Brain microvascular endothelial cell (primary cell): ENCODE measurements at places on chromosomes 3 and 15.

DNA sequence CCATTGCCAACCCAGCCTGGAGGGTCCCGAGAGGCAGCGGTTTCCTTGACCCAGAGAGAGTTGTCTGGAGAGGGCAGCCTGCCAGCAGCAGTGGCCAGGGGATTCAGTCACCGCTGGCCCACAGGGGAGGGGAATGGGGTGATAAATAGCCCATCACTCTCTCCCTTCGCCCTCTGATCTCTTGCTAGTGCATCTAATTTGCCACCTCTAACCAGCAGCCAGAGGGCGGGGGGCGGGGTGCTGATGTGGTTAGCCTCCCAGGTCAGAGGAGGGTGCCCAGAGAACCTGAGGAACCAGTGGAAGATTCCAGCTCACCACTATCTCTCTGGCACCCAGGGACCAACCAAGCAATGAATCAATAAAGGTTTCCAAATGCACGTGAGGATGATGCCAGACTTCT, 35.1 kb upstream of the SLC6A11 start:
- DNase-seq: no peak

GRCh38 chr15:57859130-57859685, 152.7 kb downstream of the POLR2M start:
- no peak for DNase-seq

DNA sequence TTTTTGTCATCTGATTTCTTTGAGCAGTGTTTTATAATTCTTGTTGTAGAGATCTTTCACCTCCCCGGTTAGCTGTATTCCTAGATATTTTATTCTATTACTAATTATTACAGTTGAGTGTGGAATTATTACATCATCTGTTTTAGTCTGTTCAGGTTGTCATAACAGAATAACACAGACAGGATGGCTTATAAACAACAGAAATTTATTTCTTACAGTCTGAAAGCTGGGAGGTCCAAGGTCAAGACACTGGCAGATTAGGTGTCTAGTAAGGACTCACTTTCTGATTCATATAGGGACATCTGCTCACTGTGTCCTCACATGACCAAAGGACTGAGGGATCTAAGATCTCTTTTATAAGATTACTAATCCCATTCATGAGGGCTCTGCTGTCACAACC, 121.3 kb upstream of the THBS1 start:
- no peak for DNase-seq

GRCh38 chr3:62712746-62713145, 162.5 kb downstream of the CADPS start:
- no peak for DNase-seq

DNA sequence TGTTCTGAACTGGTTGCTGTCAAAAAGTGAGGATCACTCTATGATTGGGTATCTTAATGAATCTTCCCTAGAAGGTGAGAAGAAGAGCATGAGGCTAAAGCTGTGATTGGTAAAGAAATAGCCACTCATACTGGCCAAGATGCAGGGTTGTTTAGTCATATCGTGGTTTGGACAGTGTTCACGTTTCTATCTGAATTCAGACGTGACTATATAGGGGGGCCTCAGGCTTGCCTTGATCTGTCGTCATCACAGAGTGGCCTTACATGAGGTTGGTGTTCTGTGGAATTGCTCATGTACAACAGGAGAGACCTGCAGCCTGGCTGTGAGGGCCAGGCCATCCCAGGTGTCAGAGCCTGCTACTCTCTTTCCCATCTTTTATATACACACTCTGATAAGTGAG, 12.4 kb downstream of the RTP2 start:
- peak; percentile 64 for DNase-seq

- no peak for DNase-seq
Measured at GRCh38 chr3:2211568-2211967, 112.9 kb downstream of the CNTN4 start.

DNA sequence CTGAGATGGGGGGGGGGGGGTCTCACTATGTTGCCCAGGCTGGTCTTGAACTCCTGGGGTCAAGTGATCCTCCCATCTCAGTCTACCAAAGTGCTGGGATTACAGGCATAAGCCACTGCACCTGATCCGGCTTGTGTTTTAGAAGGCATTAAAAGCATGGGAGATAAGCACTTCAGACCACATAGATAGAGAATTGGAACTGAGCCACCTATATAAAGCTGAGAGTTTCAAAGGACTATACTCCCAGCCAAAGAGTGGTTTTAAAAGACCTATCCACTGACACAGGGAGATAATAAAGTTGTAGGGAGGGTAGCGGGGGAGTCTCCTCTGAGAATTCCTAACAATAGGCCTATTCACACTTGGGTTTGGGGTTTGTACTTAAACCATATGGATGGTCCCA, 34.8 kb downstream of the DENND4A start:
- no peak for DNase-seq

DNA sequence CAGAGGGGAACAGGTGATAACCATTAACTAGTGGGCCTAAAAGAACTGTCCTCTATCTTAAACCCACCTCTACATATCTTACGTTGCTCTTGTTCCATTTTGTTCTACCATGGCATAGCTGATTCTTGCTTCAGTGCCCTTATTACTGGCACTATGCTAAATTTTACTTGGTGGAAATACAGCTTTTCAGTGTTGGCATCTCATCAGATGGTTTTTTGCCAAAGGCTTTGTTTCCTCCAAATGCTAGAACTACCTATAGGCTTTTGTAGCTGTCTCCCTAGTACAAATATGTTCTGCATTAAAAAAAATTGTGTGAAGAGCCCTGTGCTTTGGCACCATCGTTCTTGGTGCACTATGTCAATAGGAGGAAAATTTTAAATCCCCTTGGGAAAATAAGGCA, 145.0 kb upstream of the ZBTB20 start:
- no peak for DNase-seq

DNA sequence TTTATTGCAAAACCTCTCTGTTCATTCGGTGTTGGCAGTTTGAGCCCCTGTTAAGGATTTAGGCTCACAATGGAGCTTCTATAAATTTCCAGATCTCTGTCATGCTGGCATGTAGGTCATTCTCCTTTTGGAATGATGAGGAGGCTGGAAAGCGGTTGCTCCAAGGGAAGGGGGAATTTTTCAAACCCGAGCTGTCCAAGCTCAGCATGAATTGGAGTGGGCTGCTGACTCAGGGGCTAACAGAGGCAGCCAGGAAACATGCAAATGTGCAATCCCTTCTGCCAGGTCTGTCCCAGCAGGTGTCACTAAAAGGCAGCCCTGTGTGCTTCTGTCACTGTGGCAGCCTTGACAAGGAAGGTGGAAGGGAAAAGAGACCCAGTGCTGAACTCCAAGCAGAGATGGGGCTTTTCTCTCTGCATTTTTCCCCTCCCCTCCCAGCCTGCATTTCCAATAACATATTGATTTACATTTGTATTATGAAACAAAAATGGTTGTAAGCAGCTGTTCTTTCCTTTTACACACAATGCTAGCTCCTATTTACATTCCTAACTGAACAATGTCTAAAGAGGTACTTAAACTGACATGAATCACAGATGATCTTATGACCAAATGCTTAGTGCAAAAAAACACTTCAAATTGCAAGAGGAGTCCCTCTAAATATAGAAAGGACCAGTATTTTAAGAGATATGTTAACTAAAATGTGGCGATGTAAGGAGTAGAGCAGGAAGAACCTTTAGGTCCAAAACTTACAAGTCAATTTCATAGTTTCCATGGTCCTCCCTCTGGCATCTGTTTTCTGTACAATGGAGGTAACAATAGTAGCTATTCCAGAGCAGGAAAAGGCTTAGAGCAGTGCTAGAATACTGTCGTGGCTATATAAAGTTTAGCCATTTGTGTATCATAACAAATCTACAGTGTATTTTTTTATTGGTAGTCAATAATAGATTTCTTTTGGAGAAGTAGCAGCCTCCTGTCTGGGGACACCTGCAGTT, 84.5 kb upstream of the ATP10A start:
- no peak for DNase-seq

DNA sequence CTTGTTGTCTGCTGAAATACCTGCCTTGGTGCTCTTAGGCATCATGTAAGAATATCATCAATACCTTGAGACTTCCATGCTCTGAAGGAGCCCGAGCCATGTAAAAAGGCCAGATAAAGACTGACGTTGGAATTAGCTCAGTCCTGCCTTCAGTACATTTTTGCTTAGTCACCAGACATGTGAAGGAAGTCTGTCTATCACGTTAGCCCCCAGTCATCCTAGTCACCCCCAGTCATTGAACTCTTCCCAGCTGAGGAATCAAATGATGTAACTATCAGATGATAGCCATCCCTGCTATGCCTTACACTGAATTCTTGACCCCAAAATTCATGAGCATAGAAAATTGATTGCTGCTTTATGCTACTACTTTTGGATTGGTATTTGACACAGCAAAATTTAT, 351.2 kb upstream of the SGO1 start:
- peak; percentile 77 for DNase-seq
